ENCODE measurements at places on chromosomes 16 and 17.

DNA sequence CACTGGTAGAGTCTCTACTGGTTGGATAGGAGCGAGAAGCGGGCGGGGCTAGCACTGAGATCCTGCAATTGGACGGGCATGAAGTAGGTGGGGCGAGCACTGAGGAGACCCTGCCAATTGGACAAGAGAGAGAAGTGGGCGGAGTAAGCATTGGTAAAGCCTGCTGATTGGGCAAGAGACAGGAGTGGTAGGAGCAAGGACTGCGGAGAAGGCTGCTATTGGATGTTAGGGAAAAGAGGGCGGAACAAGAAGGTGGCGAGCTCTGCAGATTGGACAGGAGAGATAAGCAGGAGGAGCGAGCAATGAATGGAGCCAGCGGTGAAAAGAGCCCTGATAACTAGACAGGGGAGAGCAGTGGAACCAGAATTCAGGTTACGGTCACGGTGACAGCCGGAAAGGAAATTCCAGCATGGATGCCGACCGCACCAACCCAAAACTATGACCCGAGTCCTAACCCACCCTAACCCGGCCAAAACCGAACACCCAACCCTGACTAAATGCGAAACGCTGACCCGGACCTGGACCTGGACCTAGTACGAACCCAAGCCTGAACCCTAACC lies 4.8 kb downstream of the SCGB1C2 start:
- DNase-seq = no peak

DNA sequence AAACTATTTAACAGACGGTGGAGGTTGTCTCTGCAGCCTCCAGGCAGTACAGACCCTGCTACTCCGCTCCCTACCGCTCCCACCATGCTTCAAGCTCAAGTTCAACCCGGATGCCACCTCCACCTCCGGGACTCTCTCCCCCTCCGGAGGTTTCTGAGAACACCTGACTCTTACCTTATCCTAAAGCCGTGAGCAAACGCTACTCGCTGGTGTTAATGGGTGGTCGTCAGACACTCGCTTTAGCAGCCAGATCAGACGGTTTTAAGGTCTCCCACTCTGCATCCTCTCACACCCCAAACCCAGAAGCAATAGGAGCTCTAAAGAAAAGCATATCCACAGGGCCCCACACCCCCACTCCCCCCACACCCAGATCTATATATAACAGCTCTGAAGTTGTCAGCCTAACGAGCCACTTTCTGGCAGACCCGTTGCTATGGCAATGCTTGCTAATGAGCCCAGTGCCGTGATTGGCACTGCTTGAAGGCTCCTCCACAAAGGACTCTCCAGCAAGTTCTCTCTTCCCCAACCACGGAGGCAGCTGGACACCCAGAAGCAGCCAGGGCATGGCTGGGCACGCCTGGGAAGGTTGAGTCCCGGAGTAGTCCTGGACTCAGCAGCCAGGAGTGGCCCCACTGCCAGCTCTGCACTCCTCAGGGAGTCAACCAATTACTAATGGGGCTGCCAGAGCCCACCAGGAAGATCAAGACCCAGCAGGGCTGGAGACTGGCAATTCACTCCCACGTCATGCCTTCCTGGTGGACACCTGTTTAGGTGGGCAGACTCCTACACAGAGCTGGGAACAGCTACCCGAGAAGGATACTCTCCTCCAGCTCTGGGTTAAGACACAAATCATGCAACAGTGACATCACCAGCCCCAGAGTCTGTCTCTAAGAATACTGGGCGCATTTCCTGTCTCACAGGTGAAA lies 121.2 kb upstream of the RCVRN start:
- DNase-seq = no peak

- DNase-seq = no peak
Observed at GRCh38 chr16:79576602-79577001, 23.9 kb downstream of the MAF start.

DNA sequence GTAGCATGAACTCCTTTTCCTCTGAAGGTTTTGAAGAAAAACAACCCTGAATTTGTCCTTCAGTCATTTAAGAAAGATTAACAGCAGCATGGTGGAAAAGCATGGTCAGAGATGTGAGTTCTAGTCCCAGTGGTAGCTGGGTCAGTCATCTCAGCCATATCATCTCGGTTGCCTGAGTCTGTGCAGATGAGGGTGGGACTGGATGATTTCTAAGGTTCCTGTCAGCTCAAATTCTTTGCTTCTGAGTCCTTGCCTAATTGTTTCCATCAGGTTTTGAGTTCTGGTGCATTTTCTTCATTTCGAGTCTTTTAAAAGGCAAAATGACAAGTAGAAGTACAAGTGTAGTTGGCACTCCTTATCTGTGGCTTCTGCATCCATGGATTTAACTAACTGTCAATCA lies 63.9 kb downstream of the TNRC6C start:
- no peak for DNase-seq

GRCh38 chr16:85084841-85085510 lies 27.3 kb downstream of the CIBAR2 start:
- no peak for DNase-seq

- no peak for DNase-seq
Observed at GRCh38 chr17:78444392-78444791, 65.9 kb downstream of the PGS1 start.

DNA sequence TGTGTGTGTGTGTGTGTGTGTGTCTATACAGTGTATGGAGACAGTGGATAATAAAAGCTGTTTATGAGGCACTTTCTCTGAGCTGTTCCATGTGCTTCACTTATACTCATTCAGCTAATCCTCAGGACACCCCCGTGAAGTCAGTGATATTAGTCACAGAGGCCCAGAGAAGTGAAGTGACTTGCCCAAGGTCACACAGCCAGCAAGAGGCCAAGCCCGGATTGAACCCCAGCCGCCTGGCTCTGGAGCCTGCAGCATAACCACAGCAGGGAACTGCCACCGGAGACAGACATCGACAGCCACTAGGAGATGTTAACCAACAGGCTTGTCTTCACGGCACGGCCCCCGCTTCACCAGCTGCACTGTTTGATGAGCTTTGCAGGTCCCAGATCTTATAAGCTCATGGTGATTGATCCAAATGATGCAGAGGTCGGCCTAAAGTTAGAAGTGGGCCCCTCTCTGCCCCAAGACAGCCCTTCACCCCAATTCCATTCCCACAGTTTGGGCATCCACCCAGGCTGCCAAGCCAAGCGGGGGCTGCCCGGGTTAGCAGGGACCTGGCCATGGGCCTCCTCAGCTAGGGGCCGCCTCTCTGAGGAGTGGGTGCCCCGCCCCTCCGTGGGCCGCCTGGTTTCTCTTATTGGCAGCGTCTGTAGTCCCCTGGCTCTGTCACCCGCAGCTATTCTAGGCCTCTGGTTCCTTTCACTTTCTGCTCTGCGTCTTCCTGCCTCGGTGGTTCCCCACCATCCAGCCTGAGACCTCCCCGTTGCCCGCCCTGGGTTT lies 30.9 kb downstream of the SOCS1 start:
- DNase-seq = peak; percentile 50

- peak; percentile 60 for DNase-seq
Observed at GRCh38 chr17:78421534-78422266, 43.3 kb downstream of the PGS1 start.

- no peak for DNase-seq
Observed at GRCh38 chr17:80825471-80826345, 165.9 kb upstream of the CHMP6 start.

DNA sequence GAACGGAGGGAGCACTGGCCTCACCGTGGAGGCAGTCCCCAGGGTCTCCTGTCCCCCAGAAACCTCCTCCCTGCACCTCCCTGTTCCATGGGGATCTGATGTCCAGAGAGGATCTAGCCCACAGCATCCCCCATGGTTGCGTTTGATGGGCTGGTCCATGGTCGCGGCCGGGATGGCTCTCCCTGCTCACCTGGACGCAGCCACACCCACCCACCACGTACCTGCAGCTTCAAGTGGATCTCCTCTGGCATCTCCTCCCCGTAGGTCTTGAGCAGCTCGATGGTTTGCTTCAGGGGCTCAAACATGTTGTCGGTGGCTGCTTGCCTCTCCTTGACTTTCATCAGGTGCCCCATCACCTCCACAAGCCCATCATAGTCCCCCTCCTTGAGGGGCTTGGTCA lies 47.9 kb downstream of the DNAH17 start:
- DNase-seq = no peak

- DNase-seq = no peak
Observed at GRCh38 chr17:55090079-55090492, 121.5 kb downstream of the STXBP4 start.

DNA sequence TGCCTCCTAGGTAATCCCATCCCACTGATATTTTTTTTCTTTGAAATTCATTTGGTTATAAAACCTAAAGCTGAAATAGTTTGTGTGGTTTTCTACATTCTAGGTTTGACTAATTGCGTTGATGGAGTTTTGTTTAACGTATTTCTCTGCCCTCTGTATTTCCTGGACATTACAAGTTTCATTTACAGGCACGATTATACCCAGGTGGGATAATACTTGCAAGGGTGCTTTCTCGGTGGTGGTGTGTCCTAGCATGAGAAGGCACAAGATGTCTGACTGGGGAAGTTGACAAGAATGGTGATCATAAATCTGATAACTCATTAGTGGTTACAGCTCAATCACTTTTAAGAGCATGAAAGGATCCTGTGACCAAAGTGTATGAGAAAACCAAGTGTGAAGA lies 45.0 kb downstream of the DYNLRB2 start:
- DNase-seq = no peak

- DNase-seq = no peak
Observed at GRCh38 chr16:12100124-12100647, 123.7 kb downstream of the SNX29 start.

- DNase-seq = no peak
Observed at GRCh38 chr17:17749025-17749772, 67.9 kb downstream of the RAI1 start.

DNA sequence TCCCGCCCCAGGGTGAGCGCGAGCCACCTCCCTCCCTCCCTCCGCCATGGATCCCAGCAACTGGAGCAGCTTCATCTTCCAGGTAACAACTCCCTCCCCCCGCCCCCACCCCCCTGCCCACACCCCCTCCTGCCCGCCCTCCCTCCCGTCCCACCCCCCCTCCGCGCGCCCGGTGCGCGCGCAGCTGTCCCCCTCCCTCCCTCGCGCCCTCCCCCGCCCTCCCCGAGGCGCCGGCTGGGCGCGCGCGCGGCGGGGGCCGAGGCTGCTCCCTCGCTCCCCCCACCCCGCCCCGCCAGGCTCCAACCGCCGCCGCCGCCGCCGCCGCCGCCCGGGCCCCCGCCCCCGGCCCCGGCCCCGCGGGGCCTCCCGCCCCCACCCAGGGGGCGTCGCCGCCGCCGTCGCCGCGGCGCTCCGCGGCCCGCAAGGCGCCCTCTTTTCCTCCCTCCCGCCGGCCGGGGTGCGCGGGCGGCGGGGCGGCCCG lies at the start of gene MAZ:
TSS of gene MAZ (plus strand) at position 431 of the 481 bp plus-strand sequence. CDS start 173 bp downstream, outside the sequence.
- no peak for DNase-seq

- peak; percentile 2 for DNase-seq
Observed at GRCh38 chr16:83215406-83216001, 588.7 kb downstream of the CDH13 start.

GRCh38 chr16:76278980-76279379 lies 1.8 kb downstream of the CNTNAP4 start:
- DNase-seq = no peak

DNA sequence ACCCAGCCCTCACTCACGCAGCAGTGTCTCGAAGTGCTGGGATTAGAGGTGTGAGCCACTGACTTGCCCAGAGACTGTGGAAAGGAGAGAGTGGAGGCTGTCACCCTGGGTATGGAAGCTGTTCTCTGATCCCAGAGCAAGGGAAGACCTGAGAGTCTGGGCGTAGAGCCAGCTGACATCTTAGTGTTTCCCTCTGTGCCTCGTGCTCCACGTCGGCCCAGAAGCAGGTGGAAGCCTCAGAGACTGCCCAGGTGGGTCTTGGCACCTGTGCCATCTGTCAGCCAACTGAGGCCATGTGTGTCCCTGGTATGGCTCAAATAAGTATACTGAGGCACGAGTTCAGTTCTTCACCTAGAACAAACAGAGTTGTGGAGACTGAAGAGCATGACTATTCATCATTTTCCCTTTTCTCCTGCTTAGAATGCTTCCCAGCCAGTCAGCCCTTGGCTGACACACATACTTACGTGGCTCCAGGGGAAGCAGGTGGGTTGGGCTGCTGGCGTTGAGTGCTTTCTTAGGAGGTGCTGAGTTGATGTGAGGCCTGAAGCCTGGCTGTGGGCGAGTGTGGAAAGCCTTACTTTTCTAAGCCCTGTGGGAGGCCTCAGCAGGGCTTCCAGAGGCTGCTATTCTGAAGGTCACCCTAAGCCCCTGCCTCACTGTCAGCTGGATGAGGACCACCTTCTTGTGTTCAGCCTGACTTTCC lies 8.1 kb downstream of the CTRL start:
- DNase-seq = no peak

DNA sequence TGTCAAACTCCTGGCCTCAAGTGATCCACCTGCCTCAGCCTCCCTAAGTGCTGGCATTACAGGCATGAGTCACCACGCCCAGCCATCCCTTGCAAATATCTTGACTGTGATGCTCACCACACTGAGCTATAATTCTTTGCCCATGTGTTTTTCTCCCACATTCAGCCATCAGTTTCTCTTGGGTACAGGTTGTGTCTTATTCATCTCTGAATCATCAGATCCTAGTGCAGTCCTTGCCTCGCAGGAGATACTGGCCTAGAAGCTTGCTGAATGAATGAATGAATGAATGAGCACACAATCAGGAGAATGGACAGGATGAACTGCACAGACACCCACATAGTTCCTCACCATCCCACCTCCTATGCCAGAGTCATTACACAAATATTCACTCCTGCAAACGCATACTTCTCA lies 24.4 kb upstream of the ETV4 start:
- DNase-seq = no peak

GRCh38 chr17:28460901-28461300 lies 12.5 kb upstream of the SLC13A2 start:
- no peak for DNase-seq

DNA sequence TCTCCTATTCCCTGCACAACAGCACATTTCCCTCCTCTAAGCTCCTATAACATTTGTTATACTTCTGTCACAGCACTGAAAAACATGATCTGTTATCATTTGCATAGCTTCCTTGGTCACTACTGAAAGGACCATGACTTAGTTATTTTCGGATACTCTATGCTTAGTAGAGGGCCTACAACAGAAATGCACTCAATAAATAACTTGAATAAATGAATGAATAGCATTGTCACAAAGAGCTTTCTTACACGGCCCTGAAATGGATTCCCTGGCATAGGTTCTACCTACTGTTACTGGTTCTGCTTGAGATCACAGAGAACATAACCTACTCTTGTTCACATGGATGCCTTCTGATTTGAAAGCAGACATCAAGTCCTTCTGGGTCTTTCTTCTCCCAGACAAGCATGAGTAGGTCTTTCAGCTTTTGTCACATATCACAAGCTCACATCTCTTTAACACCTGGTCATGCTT lies 41.6 kb downstream of the MYO1D start:
- no peak for DNase-seq

GRCh38 chr17:78392295-78392694 lies 13.8 kb downstream of the PGS1 start:
- no peak for DNase-seq

GRCh38 chr16:57530104-57530521 lies 6.3 kb downstream of the CCDC102A start:
- peak; percentile 59 for DNase-seq

Measured in stimulated activated CD8-positive, alpha-beta memory T cell treated with anti-CD3 and anti-CD28 coated beads, Interleukin-7, amount 100 ng/mL, for 1 hour (primary cell).